Tibial artery (tissue), 4 donors: ENCODE measurements at places on chromosomes 4 and X.

GRCh38 chr4:153989505-153989904 lies 200.6 kb upstream of the SFRP2 start:
- DNase-seq: no peak

DNA sequence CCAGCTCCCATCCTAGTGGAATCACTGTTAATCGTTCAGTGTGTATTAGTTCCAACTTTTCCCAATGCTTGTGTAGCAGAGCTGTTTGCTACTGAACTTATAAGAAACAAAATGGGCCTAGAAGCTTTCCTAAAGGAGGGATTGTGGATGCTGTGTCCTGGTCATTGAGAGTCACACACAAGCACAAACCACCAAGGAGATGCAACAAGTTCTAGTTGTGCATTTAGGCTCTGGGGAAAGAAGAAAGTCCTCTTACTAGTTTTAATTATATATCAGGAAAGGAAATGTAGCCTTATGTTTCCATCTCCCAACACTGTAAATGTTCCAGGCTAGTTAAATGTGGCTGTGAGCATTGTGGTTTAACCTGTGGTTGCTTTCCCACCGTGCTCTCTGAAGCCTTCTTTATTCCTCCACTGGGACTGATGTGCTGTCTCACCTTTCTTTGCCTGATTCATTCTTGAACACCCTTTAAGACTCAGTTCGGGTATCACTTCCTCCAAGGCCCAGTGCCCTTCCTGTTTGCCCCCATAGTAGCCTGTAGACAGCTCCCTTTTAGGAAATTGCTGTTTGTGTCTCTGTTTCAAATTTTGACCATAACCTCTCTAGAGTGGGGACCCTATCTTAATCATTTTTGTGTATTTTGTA lies 34.3 kb downstream of the ATP10D start:
- DNase-seq: no peak

DNA sequence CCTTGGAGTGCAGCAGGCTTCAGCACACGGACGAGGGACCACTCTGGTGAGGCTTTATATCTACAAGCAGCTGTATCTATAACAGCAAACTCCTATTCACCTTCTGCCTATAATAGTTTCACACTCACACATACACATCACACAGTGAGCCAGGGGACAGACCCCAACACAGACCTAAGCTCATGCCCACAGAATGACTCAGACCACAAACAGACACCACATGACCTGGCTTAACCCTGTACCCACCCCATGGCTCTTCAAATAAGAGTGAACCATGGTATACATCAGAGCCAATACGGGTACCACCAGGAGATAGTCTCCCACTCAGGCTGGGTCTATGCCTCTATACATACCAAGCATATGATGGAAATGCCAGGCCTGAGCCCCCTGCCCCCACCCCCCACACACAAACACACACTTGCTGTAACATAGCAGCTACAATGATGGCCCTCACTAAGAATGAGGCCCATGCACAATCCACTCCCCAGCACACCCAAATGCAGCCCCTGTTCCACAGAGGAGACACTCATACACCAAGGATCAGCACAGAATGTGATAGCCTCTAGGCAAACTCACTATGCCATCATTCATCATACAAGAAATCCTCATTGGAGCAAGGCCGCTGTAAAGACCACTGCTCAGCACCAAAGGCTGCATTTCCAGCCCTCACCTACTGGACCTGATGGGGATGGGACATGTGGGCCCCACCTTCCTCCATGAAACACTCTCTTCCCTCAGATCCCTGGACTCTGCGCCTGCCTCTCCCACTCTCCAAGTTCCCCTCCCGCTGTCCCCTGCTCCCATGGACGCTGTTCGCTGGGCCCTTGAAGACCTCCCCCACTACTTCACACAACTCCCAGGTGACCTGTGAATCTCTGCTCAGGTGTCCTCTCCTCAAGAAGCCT lies 62.1 kb upstream of the XIAP start:
- DNase-seq: no peak

DNA sequence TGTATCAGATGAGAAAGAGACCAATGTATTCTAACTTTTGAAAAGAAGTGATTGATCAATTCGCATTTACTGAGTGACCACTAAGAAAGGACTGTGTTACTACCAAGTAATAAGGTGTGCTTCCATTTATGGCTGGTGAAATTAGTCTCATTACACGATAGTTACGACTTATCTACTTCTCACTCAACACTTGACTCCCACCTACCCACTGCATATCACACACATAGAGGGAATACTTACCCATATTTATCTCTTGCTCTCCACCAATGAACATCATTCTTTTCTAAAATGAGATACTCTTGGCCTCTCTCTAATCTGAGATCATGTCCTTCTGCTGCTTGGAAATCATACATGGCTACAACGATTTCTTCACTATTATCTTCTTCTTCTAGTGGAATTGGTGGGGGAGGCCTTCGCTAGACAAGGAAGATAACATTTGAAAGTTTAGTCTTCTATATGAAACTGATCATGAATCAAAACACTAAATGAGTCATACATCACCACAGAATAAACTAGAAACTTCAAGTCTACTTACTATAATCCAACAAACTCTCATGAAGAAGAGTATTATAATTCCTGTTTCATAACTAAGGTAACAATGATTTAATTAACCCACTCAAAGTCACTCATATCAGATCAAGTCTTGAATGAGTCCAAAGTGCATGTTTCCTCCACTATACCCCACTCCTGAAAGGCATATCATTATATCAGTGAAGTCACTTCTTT lies 33.7 kb upstream of the TXK start:
- DNase-seq: no peak

DNA sequence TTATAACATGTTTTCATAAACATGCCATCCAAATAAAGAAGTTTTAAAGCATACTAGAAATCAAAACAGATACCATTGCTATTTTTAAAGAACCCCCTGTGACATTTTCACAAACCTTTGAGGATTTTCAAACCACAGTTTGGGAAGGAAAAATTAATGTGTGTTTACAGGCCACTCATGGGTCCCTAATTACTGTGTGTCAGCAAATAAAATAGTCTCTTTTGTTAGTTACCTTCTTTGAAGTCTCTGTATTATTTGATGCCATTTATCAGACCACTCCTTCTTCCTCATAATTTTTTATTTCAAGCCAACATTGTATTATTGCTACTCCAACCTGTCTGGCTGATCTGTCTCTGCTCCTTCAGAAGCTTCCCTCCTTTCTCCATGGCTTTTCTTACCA lies 72.6 kb upstream of the TET2 start:
- no peak for DNase-seq

DNA sequence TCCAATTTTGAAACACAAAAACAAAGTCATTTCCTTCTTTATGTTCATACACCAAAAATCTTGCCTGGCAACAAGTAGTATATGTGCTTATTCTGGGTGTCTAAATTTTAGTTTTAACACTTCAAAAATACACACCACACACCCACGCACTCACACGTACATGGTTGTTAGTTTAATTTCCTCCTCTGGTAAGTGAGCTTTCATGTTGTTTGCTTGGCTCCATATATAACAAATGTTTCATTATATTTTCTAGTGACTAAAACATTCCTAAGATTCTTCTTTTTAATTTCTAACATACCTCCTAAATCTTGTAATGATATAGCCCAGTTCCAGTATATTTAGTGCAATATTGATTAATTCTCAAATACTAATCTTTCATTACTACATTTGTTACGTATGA lies 80.9 kb downstream of the PRDM5 start:
- DNase-seq: no peak

GRCh38 chr4:8778760-8779159 lies 92.9 kb downstream of the HMX1 start:
- no peak for DNase-seq

- DNase-seq: no peak
These were observed 110.6 kb upstream of the PPARGC1A start for GRCh38 chr4:24000470-24000831.

GRCh38 chr4:124708517-124709300 lies 3.8 kb downstream of the ANKRD50 start:
- no peak for DNase-seq

DNA sequence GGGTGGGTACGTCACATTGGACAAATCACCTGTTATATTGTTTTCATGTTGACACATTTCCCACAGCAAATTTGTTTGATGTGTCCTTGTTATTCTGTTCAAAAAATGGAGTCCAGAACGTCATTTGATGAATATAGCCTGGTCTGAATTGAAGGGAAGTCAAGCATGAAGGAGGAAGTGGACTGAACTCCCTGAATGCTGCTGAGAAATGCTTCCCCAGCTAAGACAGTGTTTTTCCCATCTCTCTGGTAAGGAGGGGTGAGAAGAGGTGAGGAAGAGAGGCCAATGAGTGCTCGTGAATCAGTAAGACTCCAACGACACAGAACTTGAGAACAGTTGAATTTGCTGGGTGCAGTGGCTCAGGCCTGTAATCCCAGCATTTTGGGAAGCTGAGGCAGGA lies 127.4 kb downstream of the RBM47 start:
- DNase-seq: no peak

DNA sequence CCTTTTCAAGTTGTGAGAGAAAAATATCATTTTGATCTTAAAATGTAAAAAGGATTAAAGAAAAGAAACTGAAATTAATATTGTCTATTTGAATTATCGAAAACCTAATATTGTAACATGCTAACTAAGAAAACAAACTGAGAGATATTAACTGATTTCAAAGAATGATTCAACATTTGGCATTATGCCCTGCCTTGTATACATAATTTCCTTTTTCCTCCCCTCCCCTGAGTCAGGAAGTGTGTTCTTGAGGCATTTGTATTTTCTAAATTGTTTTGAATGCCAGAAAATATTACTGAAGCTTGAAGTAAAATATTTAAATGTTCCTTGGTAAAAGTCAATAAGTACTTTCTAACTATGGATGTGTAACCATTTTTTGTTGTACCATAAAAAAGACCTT lies 49.4 kb downstream of the RPS6KA3 start:
- DNase-seq: no peak

DNA sequence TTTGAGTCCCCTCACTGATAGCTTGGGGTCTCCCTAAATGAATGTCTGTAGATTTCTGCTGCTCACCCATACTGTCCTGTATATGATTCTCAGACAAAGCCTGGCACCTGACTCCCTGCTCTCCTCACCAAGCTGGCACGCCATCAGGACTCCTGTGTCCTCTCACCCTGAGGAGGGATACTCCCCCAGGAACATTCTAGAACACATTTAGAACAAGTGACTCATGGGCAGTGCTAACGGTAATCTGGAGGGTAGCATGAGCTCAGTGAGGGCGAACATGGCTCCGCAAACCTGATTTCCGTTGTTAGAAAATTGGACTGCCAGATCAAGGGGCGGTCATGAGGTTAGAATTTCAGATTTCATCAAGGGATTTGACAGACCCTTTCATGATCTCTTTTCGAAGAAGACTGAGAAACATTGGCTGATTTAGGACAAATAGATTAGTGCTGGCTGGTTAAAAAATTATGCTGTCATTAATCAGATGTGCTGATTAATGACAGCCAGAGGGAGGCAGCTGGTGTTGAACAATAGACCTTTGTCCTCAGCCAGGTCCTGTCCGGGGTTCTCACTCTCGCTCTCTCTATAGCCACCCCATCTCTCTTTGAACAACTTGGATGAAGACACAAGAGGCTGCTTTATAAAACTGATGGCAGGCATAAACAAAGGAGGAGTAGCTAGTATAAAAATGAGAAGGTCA lies 244.3 kb downstream of the PTTG2 start:
- DNase-seq: no peak

GRCh38 chr4:7311205-7311604 lies 118.9 kb downstream of the SORCS2 start:
- DNase-seq: no peak

DNA sequence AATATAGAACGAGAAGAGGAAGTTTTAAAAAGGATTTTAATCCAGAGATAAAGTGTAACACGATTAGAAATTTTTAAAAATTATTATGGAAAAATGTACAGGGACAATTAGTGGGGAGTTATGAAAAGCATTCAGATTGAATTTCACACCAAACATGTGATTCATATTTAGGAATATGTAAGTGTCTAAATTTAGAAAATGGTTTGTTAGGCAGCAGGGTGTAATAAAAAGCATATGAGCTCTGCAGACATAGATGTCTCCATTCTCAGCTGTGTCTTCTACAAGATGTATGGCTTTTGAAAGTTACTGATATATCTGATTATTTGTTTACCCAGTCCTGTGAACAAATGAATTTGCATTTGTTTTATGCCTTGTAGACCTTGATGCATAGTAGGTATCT lies 638.9 kb upstream of the AGA start:
- DNase-seq: no peak

- no peak for DNase-seq
These were observed 2368.5 kb downstream of the PCDH7 start for GRCh38 chr4:33088713-33089112.

DNA sequence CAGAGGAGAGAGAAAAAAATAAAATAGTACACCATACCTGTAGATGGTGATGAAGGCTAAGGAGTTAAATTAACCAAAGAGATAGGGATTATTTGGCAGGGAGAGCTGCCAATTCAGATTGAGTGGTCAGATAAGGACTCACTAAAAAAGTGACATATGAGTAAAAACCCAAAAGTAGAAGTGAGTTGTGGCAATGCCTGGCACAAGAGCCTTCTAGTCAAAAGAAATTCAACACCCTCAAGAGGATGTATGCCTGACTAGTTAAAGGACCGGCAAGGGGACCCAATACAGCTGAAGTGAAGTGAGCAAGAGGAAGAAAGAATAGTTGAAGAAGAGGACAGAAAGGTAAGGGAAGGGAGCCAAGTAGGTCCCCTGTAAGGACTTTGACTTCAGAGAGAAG lies 34.9 kb downstream of the ELF2 start:
- DNase-seq: no peak

DNA sequence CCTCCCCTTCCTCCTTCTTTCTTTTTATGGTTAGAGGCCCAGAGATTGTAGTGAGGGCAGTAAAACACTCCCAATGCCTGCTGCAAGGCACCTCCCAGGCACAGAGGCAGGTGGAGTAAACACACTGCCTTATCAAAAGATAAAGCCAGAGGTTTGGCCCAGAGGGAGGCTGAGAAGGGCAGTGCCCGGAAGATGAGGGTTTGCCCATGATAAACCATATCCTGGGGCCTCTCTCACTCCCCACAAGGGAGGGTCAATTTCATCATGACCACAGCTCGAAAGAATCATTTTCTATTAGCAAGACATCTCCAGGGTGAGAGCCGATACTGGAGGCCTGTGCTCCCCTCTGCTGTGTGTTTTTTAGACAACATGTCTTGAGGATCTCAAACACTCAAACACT lies 98.5 kb upstream of the FAM9C start:
- DNase-seq: no peak

DNA sequence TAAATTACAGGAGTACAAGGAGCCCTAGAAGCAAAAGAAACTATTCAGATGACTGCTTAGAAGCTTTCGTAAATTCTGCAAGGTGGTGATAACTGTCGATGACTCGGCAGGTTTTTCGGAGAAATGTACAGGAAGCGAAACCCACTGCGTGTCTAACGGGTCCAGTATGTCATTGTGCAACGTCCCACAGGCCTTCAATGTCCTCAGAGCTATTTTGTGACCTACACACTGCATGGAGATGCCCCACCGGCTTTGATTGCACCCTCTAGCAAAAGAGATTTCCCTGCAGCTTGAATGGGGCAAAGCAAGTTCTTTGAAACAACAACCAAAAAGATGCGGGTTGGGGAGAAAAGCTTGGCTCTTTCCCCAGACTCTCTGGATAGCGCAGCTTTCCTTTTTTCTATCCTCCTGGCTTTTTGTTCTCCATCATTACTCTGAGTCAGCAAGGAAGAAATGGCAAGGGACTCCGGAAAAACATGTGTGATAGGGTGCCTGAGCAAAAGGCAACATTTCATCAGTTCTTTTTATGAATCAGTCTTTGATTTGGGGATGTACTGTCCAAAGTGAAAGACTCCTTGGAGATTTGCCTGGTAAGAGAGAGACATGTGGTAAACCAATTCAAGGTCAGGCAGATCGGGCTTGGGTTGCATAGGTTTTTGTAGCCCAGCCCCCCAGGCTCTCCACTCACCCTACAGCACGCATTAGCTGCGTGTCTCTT lies 112.0 kb upstream of the TBL1X start:
- no peak for DNase-seq
